ENCODE measurements at places on chromosomes 1 and 21.
A peak's percentile ranks its signal among the peaks of the same experiment; 100 is the strongest.

- DNase-seq = peak; percentile 55
Measured at GRCh38 chr21:40143822-40144525, 276.7 kb downstream of the PCP4 start.

GRCh38 chr1:84171481-84171880 is 27.4 kb downstream of the PRKACB start:
- no peak for DNase-seq

DNA sequence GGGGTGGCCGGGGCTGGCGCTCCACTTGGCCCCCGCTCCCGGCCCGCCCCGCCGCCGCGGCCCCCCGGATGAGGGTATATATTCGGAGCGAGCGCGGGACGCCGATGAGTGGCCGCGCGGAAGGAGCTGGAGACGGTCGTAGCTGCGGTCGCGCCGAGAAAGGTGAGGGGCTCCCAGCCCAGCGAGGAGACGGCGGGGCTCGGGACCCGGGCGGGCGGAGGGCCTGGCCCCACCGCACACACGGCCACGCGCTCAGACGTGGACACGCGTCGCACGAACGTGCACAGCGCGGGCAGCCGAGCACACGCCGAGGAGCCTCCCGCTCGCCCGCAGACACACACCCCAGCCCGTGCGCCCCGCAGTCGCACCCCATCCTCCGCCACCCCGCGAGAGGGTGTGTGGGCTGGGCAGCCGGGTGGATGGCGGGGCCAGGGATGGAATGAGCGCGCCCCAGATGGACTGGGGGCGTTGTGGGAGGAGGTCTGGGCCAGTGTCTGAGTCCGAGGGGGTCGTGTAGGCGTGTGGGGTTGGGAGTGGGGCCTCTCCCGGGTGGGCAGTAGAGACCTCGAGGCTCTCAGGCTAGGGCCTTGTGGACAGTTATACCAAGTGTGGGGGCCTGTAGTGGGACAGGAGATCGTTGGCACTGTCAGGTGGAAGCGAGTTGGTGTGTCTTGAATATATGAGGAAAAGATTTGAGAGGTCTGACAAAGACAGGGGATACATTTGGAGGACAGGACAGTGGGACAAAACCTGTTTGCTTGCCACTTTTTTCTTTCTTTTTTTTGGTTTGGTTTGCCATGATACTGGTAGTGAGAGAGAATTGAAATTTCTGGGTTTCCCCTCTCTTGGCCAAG is at the start of gene UAP1:
TSS of gene UAP1 (plus strand) at position 107 of the 854 bp plus-strand sequence. CDS start 4,347 bp downstream, outside the sequence.
- DNase-seq = no peak

GRCh38 chr1:8789314-8790214 is 27.9 kb downstream of the RERE start:
- DNase-seq = no peak

- no peak for DNase-seq
Measured at GRCh38 chr1:197063212-197063611, 3.8 kb downstream of the F13B start.

DNA sequence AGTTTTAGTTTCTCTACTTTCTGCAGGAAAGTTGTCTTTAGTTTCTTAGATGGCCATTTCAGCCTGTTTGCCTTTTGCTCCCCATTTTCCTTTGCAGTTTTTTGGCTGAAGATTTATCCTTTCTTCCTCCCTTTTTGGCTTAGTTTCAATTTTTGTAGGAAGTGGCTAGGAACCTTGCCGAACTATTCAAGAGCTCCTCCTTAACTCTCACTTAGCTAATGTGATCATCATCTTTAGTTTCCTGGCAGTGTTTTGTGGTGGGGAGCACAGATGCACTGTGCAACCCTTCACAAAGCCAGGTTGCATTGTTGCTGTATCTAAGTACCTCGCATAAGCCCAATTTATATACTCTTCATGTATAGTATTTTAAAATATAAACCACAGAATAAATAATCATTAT is 28.8 kb upstream of the CCDC181 start:
- no peak for DNase-seq

- DNase-seq = no peak
Measured at GRCh38 chr1:74964508-74965102, 169.6 kb upstream of the LHX8 start.

- DNase-seq = no peak
Measured at GRCh38 chr1:157438146-157438545, 114.2 kb downstream of the FCRL5 start.
